Neural crest cell (in vitro differentiated cells): ENCODE measurements at places on chromosomes 11 and 22. TPM values are rescaled to one million over a fixed set of nuclear protein-coding genes. Genes with fewer than 3 reads are reported as not detected.

DNA sequence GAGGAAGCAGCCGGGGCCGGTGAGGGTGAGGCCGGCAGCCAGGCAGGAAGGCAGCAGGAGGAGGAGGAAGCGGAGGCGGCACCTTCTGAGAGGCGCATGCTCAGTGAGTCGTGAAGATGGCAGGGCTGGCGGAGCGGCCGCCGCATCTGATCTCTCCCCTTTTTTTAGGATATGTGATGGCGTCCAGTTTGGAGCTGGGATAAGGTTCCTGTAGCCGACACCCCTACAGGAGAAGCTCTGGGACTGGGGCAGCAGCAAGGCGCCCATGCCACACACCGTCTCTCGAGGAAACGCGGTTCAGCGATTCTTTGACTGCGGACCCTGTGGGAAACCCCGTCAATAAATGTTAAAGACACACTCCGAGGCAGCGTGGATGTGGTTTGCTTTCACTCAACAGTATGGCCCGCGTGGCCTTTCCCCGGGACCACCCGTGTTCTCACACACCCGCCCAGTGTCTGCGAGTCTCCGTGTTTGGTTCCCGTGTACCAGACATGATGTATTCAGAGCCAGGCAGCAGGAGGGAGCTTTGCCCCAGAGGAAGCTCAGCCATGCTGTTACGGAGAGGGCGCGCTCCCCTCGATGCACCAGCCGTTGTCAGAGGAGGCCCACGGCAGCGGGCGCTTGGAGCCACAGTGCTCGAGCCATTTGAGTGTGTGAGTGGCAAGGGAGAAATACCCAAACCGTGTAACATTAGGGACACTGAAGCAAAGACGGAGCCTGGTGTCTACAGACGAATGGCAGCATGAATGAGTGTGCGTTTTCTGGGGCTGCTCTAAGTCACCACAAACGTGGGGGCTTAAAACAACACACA lies 27.7 kb upstream of the PARVB start:
- no peaks in the 10 kb centered on the region for H3K27me3 ChIP-seq
- H3K36me3 ChIP-seq, result peaks cover 11% of the 10 kb centered on the region
- H3K4me3 ChIP-seq, result no peak overlapping the region
- peaks cover 5% of the 10 kb centered on the region for H3K4me1 ChIP-seq
- no peak for DNase-seq

- no peak overlapping the region for H3K4me3 ChIP-seq
- H3K36me3 ChIP-seq, result no peaks in the 10 kb centered on the region
- DNase-seq, result no peak
These were observed 44.6 kb downstream of the MYO7A start for GRCh38 chr11:77172666-77172982.

Gene RAPSN
- total RNA-seq, result 0.16 and 0.50 TPM in 2 replicates

Gene OR4C12
- total RNA-seq, result not detected in 2 replicates

Gene RDX
- total RNA-seq, result 159 and 167 TPM in 2 replicates

Gene RTN4R
- 17.9 and 19.0 TPM in 2 replicates for total RNA-seq

DNA sequence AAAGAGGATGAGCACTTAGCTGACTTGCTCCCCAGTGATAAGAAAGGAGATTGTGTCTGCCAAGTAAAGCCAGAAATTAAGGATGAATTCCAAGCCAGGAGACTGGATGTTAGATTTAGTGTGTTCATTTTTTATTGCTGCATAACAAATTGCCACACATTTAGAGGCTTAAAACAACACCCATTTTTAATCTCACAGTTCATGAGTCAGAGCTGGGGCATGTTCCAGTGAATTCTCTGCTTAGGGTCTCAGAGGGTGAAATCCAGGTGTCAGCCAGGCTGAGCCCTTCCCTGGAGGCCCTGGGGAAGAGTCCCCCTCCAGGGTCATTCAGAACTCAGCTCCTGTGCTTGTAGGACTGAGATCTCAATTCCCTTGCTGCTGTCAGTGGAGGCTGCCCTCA lies 352.8 kb downstream of the BUD13 start:
- no peak overlapping the region for H3K27ac ChIP-seq
- no peak overlapping the region for H3K4me3 ChIP-seq
- DNase-seq, result no peak
- H3K27me3 ChIP-seq, result no peaks in the 10 kb centered on the region

GRCh38 chr22:31102441-31103081 lies 4.8 kb downstream of the SELENOM start:
- peaks cover 10% of the 10 kb centered on the region for H3K27me3 ChIP-seq
- H3K36me3 ChIP-seq, result no peaks in the 10 kb centered on the region
- DNase-seq, result no peak
- H3K4me3 ChIP-seq, result peak overlapping the region; percentile 19

Gene LINC01488
- 0.11 TPM in 1 of 2 replicates, not detected in the other for total RNA-seq

DNA sequence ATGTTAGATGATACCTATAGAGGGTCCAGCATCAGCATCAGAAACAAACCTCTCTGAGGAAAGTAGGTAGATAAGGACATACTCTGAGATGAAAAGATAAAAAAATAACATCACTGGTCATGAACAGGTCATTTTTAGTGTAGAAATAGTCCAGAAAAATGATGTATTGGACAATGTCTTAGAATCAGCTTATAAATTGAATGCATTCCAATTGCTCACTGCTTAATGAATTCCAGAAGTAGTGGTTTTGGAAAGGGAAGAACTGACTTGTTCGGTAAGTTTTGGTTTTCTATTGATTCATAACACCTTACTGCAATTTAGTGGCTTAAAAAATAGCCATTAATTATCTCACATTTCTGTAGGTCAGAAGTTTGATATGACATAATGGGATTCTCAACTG lies 929.5 kb upstream of the CCDC90B start:
- no peak overlapping the region for H3K4me3 ChIP-seq
- no peaks in the 10 kb centered on the region for H3K27me3 ChIP-seq

DNA sequence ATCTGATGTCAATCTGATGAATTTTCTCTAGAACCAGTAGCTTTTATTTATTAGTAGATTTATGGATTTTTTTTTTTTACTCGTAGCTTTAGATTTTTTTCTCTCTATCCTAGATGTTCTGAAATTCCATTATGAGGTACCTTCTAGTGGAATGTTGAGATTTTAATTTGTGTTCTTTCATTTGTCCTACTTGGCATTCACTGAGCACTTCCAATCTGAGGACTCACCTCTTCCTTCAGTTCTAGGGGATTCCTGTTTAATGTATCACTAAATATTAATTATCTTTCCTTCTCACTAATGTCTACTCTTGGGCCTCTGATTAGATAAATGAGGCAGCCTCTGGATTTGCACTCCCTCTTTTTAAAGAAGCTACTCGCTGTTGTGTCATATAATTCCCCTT lies 40.2 kb upstream of the WNT7B start:
- peaks cover 53% of the 10 kb centered on the region for H3K27me3 ChIP-seq
- H3K4me3 ChIP-seq, result no peak overlapping the region
- peaks cover 10% of the 10 kb centered on the region for H3K4me1 ChIP-seq
- no peaks in the 10 kb centered on the region for H3K36me3 ChIP-seq
- no peak overlapping the region for H3K27ac ChIP-seq

GRCh38 chr11:16814410-16815046 lies 76.1 kb downstream of the C11orf58 start:
- no peak for DNase-seq
- H3K27me3 ChIP-seq, result no peaks in the 10 kb centered on the region
- H3K4me1 ChIP-seq, result peaks cover 26% of the 10 kb centered on the region
- H3K36me3 ChIP-seq, result no peaks in the 10 kb centered on the region
- no peak overlapping the region for H3K4me3 ChIP-seq

Gene TRIM6
- 11.8 and 13.7 TPM in 2 replicates for total RNA-seq

GRCh38 chr11:96062134-96062533 lies 138.2 kb upstream of the MTMR2 start:
- H3K4me3 ChIP-seq, result no peak overlapping the region
- no peaks in the 10 kb centered on the region for H3K27me3 ChIP-seq
- peaks cover 8% of the 10 kb centered on the region for H3K36me3 ChIP-seq
- H3K27ac ChIP-seq, result no peak overlapping the region

Gene LUZP2
- total RNA-seq, result 0.23 and 0.28 TPM in 2 replicates

GRCh38 chr22:21659864-21660525 lies 5.8 kb upstream of the PPIL2 start:
- H3K27ac ChIP-seq, result no peak overlapping the region

DNA sequence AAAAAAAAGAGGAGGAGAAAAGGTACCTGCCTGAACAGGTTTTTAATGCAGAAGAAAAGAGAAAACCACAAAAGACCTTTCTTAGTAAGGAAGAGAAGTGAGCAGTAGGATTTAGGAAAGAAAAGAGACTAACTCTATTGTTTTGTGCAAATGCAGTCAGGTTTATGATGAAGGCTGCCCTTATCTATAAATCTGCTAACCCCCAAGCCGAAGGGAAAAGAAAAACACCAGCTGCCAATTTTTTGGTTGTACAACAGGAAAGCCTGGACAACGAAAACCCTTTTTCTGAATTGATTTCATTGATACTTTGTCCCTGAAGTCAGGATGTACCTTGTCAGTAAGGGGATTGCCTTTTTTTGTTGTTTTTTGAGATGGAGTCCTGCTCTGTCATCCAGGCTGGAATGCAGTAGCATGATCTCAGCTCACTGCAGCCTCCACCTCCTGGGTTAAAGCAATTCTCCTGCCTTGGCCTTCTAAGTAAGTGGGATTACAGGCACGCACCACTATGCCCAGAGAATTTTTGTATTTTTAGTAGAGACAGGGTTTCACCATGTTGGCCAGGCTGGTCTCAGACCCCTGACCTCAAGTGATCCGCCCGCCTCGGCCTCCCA lies 21.2 kb downstream of the POLD4 start:
- no peak overlapping the region for H3K27ac ChIP-seq
- H3K36me3 ChIP-seq, result peaks cover 7% of the 10 kb centered on the region
- H3K4me1 ChIP-seq, result no peaks in the 10 kb centered on the region
- H3K4me3 ChIP-seq, result no peak overlapping the region
- H3K27me3 ChIP-seq, result no peaks in the 10 kb centered on the region

GRCh38 chr11:121451986-121452608 lies at the start of gene SORL1:
Gene SORL1, plus strand, starts transcription at chr11:121452314. Its CDS starts 18 bp downstream, at chr11:121452332.
- H3K36me3 ChIP-seq, result no peaks in the 10 kb centered on the region
- H3K4me3 ChIP-seq, result peak within 1 kb of the TSS; percentile 93
- peak; percentile 70 for DNase-seq
- H3K4me1 ChIP-seq, result peaks cover 24% of the 10 kb centered on the region

Gene SMIM35
- not detected in 2 replicates for total RNA-seq

GRCh38 chr11:12159351-12160099 lies 49.1 kb downstream of the MICAL2 start:
- peaks cover 13% of the 10 kb centered on the region for H3K4me1 ChIP-seq
- H3K27ac ChIP-seq, result no peak overlapping the region
- no peaks in the 10 kb centered on the region for H3K36me3 ChIP-seq
- DNase-seq, result no peak
- no peak overlapping the region for H3K4me3 ChIP-seq

GRCh38 chr11:27097551-27097950 lies 56.9 kb downstream of the BBOX1 start:
- no peaks in the 10 kb centered on the region for H3K4me1 ChIP-seq

- H3K27ac ChIP-seq, result no peak overlapping the region
- no peak for DNase-seq
- H3K4me3 ChIP-seq, result no peak overlapping the region
- peaks cover 3% of the 10 kb centered on the region for H3K4me1 ChIP-seq
- peaks cover 6% of the 10 kb centered on the region for H3K36me3 ChIP-seq
These were observed 114.7 kb downstream of the CSTPP1 start for GRCh38 chr11:47051217-47051616.

Gene RASSF7
- 7.3 and 7.4 TPM in 2 replicates for total RNA-seq

DNA sequence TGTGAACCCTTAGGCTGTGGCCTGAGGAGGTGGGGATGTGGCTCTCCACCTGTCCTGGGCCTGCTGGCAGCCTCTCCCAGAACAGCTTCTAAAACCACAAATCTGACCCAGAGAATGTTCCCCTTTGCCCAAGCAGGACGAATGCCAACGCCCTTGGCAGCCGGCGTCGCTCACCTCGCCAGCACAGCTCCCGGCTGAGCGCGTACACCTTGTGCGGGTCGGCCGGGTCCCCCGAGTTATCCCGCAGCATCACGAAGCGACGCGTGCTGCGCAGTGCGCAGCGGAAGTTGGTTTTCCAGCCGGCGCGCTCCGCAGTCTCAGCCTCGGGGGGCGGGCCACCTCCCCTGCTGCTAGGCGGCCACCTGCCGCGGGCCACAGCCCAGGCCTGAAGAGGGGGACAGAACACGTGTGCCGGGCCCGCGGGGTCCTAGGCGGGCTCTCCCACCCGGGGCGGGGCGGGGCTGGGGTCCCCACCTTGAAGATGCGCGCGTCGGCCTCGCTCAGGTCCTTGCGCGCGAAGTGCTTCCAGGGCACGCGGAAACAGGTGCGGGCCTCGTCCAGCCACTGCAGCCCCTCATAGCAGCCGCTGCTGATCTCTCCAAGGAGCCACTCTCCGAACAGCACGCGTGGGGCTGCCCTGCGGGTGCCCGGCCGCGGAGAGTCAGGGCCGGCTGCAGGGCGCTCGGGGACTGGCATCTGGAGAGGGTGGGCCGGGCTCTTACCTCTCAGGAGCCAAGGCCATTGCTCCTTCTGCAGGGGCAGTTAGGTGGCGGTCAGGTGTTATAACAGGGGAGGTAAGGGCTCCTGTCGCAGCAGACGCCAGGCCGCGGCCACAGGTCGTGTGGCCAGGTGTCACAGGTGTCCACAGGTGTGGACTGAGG lies 887 bp downstream of the IRF7 start:
- H3K27me3 ChIP-seq, result peaks cover 6% of the 10 kb centered on the region
- H3K36me3 ChIP-seq, result peaks cover 3% of the 10 kb centered on the region
- DNase-seq, result no peak
- no peak overlapping the region for H3K27ac ChIP-seq
- H3K4me1 ChIP-seq, result peaks cover 16% of the 10 kb centered on the region
- peak overlapping the region; percentile 86 for H3K4me3 ChIP-seq

- peaks cover 3% of the 10 kb centered on the region for H3K36me3 ChIP-seq
- DNase-seq, result no peak
- no peak overlapping the region for H3K27ac ChIP-seq
- H3K4me1 ChIP-seq, result peaks cover 72% of the 10 kb centered on the region
- H3K4me3 ChIP-seq, result no peak overlapping the region
These were observed 83.7 kb downstream of the MAML2 start for GRCh38 chr11:96259134-96259830.

- peaks cover 20% of the 10 kb centered on the region for H3K4me1 ChIP-seq
- H3K36me3 ChIP-seq, result no peaks in the 10 kb centered on the region
- H3K27ac ChIP-seq, result no peak overlapping the region
These were observed 778 bp downstream of the KDELR3 start for GRCh38 chr22:38468443-38469305.

DNA sequence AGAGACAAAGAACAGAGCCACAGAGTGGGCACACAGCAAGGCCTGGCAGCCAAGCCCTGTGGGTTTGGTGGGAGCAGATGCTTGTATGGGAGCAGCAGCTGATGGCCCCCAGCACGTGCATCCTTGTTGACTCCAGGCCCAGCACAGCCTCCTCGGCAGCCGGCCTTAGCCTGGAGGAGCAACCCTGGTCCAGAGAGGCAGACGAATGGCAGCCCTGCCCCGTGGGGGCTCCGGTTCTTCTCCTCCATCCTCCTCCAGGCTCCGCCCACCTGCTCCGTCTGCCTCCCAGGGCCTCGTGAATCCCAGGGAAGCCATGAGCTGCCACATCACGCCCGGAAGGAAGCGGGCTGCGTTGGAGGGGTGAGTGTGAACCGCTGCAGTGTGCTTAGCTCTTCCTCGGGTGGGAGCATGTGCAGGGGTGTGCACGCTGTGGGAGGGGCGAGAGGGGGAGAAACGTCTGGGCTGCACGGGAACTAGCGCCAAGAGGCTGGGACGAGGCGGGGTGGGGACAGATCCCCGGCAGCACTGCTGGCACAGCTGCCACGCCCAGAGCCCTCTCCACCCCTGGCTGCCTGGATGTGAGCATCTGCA lies 36.3 kb upstream of the JAM3 start:
- no peak for DNase-seq
- peak overlapping the region; percentile 5 for H3K4me3 ChIP-seq
- peaks cover 34% of the 10 kb centered on the region for H3K4me1 ChIP-seq

- no peak for DNase-seq
- H3K4me1 ChIP-seq, result peaks cover 10% of the 10 kb centered on the region
These were observed 13.5 kb downstream of the ZBED5 start for GRCh38 chr11:10844356-10844755.

Gene GPHA2
- not detected in 2 replicates for total RNA-seq
